ENCODE measurements at places on chromosomes 3 and 15.

- no peak for DNase-seq
Observed at GRCh38 chr3:4852780-4853748, 126.2 kb upstream of the BHLHE40 start.

DNA sequence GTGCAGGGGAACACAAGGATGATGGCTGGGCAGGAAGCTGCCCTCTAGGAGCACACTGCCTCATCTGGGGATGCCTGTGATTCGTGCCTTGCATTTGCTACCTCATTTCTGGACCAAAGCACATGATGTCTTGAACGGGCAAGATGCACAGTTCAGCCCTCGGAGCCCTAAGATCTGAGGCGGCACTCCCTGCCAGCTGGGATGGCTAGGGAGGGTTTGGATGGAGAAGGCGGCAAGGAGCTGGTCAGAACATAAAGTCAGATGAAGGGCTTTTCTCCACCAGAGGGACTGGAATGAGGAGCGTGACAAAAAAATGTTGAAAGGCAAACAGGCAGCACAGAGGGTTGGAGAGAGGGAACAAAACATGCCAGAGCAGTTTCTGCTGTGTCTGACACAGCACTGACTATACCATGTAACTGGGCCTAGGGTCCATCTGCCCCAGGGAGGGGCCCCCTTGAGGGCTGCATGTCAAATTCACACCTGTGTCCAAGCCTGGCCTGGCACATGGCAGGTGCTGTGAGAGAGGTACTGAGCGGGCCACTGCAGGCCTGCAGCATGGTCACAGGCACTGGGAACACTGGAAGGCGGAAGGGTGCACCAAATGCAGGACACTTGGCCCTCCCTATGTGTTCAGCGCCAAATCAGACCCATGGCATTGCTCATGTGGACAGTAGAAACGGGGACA, 21.7 kb downstream of the TMEM43 start:
- DNase-seq = no peak

DNA sequence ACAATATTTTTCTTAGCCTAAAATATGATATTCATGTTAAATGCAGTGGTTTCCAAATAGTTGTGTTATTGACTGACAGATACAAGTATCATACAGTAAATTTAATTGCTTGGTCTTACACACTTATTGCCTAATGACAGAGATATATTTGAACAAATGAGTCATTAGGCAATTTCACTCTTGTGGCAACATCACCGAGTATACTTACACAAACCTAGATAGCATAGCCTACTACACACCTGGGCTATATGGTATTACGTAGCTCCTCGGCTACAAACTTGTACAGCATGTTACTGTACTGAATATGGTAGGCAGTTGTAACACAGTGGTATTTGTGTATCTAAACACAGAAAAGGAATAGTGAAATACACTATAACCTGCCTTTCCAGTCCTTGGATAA, 50.3 kb downstream of the SERPINI1 start:
- no peak for DNase-seq

GRCh38 chr3:187765342-187765741, 20.1 kb upstream of the BCL6 start:
- DNase-seq = no peak

GRCh38 chr15:36964626-36965025, 135.7 kb downstream of the MEIS2 start:
- no peak for DNase-seq

DNA sequence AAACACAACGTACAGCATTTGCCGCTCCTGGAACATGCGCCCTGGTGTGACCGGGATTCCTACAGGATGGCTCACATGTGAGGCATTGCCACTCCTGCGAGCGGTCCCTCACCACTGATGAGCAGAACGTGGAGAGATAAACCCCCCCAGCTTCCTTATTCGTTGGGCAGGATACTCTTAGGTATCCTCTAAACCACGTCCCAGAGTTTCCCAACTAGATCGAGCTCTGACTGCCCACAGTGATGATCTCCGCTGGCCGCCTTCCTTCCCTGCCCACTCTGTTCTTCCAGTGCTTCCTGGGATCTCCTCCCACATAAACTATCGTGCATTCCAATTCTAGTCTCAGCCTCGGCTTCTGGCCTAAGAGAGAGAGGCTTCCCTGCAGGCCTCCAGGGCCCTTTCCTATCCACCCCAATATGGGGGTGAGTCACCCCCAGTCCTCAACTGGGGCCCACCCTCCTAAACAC, 91.8 kb downstream of the TOP2B start:
- DNase-seq = no peak

DNA sequence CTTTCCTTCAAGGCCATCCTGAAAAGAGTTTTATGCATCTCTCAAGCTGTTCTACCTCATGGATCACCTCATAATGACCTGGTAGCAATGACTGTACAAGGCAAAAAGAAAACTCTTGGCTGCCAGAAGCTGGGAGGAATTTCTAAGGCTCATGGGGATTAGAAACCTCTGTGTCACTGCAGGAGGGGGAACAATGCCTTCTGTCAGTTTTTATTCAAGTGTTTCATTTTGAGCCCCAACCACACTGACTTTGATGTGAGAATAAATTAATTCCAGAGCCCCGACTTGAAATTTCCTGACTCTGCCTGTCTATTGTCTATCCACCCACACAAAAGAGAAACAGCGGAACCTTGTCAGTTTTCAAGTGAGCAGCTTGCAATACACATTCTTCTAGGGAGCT, 58.7 kb upstream of the MRPL3 start:
- no peak for DNase-seq

- no peak for DNase-seq
Observed at GRCh38 chr15:78208887-78209645, 25.3 kb downstream of the ACSBG1 start.

DNA sequence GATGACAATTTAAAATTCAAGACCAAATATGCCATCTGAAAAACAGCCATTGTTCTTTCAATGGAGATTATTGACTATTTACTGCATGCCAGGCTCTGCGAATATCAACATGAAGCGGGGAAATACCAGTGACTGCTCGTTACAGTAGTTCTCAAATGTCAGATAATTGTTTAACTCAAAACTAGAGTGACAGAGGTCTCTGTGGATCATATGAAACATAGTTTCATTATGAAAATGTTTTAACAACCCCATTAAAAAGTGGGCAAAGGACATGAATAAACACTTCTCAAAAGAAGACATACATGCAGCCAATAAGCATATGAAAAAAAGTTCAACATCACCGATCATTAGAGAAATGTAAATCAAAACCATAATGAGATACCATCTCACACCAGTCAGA, 50.0 kb upstream of the GPR149 start:
- no peak for DNase-seq

- DNase-seq = no peak
Observed at GRCh38 chr3:193910886-193911738, 224.8 kb upstream of the HES1 start.

GRCh38 chr3:134655706-134656105, 4.9 kb upstream of the KY start:
- DNase-seq = no peak
